GM23338 (cell line): ENCODE measurements at places on chromosomes 4 and X. TPM values are rescaled to one million over a fixed set of nuclear protein-coding genes. Genes with fewer than 3 reads are reported as not detected.

Gene PNMA6A
- total RNA-seq: 6.6 and 7.1 TPM in 2 replicates

Gene TMSB15A
- total RNA-seq: 81.3 and 89.1 TPM in 2 replicates

Gene OPN1MW
- not detected in 2 replicates for total RNA-seq

GRCh38 chr4:102094481-102094880 lies 250.8 kb downstream of the SLC39A8 start:
- H3K27ac ChIP-seq: no peak overlapping the region
- no peaks in the 10 kb centered on the region for H3K27me3 ChIP-seq
- no peaks in the 10 kb centered on the region for H3K4me1 ChIP-seq
- no peak overlapping the region for H3K4me3 ChIP-seq
- no peaks in the 10 kb centered on the region for H3K36me3 ChIP-seq

- no peaks in the 10 kb centered on the region for H3K27me3 ChIP-seq
- no peak for DNase-seq
- peaks cover 5% of the 10 kb centered on the region for H3K36me3 ChIP-seq
- no peaks in the 10 kb centered on the region for H3K4me1 ChIP-seq
- no peak overlapping the region for H3K27ac ChIP-seq
These were observed 41.5 kb downstream of the KIAA0232 start for GRCh38 chr4:6824071-6824470.

DNA sequence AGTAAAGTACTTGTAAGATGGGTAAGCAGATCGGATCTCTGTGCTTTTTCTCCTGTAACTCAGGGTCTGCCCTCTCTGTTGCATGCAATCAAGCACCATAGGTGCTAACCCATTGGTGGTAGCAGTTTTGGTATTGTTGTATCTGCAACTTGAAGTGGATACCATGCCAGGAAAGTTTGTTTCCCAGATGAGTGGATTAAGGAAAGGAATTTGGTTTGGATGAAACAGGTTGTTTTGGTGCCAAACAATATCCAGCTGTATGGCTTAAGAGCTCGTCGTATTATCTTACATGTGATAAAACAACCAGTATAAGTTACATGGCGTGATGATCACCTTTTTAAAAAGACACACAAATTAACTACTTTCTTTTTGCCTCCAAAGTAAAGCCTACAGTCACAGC lies 280.9 kb upstream of the TENM3 start:
- peak; percentile 26 for DNase-seq
- H3K4me1 ChIP-seq: peaks cover 33% of the 10 kb centered on the region
- H3K4me3 ChIP-seq: no peak overlapping the region
- no peak overlapping the region for H3K27ac ChIP-seq

GRCh38 chrX:110317061-110317819 lies 645 bp downstream of the AMMECR1 start:
- DNase-seq: peak; percentile 29
- H3K27ac ChIP-seq: no peak overlapping the region
- H3K4me3 ChIP-seq: peak overlapping the region; percentile 76
- H3K4me1 ChIP-seq: peaks cover 66% of the 10 kb centered on the region

DNA sequence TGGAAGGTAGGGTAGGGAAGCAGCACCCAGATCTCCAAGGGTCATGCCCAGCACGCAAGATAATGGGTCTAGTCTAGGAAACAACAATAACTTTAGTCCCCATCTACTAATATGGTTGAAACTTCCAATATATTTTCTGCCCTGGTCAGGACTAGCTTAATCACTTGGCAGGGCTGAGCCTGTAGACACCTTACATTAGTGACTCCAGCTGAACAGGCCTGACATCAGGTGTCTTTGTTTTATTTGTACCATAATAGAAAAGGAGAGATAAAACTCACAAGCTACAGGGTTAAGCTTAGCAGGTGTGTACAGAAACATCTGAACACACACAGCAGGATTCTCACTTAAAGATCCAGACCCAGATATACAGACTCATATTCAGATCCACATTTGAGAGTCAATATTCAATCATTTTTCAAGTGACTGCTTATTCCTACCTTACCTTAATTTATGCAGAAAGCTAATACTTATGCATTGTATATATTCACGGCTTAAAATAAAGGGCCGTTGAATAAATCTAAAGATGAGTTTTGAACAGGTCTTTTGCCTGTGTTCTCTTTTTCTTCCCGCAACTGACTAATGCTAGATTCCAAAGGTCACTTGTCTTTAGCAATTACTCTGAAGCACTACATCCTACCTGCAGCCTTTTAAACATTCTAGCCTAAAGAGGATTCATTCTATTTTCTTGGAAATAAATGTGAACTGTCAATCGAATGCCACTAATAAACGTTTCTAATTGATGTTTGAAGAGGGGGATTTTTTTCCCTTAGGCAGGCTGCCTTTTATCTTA lies 745.3 kb downstream of the RPA4 start:
- no peak overlapping the region for H3K4me3 ChIP-seq
- no peaks in the 10 kb centered on the region for H3K36me3 ChIP-seq
- DNase-seq: no peak

GRCh38 chrX:140762061-140762460 lies 52.5 kb downstream of the LINC00632 start:
- H3K4me3 ChIP-seq: no peak overlapping the region
- no peaks in the 10 kb centered on the region for H3K36me3 ChIP-seq
- H3K27ac ChIP-seq: no peak overlapping the region
- peak; percentile 68 for DNase-seq

DNA sequence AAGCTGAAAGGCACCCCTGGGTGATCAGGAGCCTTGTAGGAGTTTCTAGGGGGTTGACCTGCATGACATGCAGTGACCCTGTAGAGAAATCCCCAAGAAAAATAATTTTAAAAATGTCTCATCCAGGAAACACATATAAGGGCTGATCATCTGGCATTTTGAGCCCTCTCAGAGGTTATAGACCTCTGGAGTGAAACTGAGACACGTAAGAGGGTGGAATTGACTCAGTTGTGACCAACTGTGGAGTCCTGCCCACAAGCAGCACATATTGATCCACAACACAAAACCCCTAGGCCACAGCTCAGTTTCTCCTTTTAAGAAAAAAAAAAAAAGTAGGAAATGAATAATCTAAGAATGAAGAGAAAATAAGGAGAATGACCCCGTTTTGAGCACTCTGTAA lies 32.5 kb upstream of the MTMR8 start:
- no peaks in the 10 kb centered on the region for H3K27me3 ChIP-seq
- DNase-seq: no peak
- H3K27ac ChIP-seq: no peak overlapping the region
- H3K36me3 ChIP-seq: no peaks in the 10 kb centered on the region
- H3K4me1 ChIP-seq: peaks cover 34% of the 10 kb centered on the region
- no peak overlapping the region for H3K4me3 ChIP-seq
